ENCODE measurements at places on chromosomes 12 and 14.

DNA sequence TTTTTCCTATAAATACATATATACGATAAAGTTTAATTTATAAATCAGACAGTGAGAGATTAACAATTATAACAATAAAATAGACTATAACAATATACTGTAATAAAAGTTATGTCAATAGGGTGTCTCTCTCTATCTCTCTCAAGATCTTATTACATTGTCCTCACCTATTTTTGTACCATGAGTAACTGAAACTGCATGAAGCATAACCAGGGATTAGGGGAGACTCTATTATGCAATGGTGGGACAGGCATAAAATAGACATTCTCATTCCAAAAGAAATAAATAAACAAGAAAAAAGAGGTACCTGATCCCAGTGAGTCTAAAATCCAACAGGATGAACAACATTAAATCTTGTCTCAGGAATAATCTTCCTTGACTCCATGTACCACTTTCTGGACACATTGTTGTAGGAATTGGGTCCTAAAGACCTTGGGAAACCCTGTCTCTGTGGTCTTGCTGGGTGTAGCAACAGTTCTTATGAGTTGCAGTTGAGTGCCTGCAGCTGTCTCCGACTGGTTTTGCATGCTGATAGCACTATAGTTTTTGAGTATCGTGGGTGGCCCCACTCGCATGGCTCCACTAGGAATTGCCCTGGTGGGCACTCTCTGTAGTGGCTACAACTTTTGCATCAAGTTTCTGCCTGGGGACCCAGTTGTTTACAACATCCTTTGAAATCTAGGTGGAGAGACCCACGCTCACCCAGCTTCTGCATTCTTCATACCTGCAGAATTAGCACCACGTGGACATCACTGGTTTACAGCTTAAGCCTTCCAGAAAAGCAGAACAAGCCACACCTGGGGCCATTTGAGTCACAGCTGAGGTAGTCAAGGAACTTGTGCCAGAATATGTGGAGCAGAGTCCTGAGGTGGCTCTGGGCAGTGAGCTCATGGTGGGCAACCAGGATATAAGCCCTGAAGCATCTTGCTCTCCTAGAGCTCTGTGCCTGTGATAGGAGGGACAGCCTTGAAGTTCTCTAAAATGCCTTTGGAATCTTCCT is 204.7 kb downstream of the KITLG start:
- no peak for DNase-seq

GRCh38 chr12:121781484-121781997 is 11.9 kb downstream of the RHOF start:
- no peak for DNase-seq

GRCh38 chr12:50482571-50482970 is 22.2 kb upstream of the DIP2B start:
- DNase-seq = no peak

DNA sequence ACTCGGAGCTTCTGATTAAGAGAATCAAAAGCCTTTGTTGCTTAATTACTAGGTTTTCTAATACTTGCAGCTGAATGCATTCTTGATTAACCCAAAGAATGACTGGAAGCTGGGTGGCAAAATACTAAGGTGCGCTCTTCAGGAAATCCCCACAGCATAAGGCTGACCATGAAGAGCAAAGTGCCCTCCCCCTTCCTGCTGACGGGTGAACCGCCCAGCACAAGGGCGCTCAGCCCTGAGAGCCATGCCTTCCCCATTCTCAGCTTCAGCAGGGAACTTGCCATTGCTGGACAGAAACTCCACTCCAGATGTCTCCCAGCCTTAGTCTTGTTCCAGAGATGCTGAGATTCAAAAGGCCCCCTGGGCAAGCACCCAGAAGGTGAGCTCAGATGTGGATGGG is 27.2 kb upstream of the FBRSL1 start:
- DNase-seq = no peak

GRCh38 chr12:48903982-48904411 is 21.3 kb downstream of the FKBP11 start:
- peak; percentile 52 for DNase-seq

GRCh38 chr14:73714656-73715081 is 485 bp upstream of the PNMA1 start:
- peak; percentile 64 for DNase-seq

- DNase-seq = no peak
Measured at GRCh38 chr12:81896771-81897170, 137.6 kb upstream of the PPFIA2 start.

DNA sequence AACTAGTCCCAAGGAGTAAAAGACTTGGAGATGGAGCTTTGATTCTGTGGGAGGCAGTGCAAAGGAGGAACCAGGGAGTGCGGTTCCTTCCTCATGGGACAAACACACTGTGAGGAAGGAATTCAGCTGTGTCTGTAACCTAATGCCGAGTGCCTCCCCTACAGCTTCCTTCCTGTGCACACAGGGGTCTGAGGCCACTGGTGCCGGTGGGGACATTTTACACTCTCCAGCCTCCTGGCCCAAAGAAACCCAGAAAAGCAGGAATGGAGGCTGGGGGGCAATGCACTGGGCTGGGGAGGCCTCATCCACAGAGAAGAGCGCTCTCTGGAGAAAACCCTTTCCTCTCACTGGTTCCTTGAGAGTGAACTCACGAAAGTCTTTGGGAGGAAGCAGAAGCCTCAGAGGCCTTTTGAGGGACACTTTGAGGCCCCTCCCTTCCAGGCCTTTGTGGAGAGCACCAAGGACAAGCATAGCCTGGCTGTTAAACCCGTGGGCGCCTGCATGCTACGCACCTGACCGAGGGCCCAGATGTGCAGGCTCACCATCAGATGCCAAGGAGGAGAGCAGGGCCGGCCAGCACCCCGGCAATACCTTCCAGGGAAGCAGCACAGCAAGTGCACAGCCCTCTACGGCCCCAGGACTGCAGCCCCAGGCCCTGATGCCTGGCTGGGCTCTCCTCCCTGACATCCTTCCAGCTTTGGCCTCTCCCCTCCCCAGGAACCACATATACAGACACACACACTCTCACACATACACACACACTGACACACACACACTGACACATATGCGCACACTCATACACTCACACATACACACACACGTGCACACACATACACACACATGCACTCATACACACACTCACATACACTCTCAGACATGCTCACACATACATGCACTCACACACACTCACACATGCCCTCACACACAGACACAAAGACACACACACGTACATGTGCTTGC is 52.0 kb downstream of the NFKBIA start:
- no peak for DNase-seq

GRCh38 chr12:113439606-113440030 is 17.4 kb downstream of the SDSL start:
- peak; percentile 10 for DNase-seq

GRCh38 chr14:42869681-42870080 is 1263.0 kb downstream of the LRFN5 start:
- DNase-seq = no peak

DNA sequence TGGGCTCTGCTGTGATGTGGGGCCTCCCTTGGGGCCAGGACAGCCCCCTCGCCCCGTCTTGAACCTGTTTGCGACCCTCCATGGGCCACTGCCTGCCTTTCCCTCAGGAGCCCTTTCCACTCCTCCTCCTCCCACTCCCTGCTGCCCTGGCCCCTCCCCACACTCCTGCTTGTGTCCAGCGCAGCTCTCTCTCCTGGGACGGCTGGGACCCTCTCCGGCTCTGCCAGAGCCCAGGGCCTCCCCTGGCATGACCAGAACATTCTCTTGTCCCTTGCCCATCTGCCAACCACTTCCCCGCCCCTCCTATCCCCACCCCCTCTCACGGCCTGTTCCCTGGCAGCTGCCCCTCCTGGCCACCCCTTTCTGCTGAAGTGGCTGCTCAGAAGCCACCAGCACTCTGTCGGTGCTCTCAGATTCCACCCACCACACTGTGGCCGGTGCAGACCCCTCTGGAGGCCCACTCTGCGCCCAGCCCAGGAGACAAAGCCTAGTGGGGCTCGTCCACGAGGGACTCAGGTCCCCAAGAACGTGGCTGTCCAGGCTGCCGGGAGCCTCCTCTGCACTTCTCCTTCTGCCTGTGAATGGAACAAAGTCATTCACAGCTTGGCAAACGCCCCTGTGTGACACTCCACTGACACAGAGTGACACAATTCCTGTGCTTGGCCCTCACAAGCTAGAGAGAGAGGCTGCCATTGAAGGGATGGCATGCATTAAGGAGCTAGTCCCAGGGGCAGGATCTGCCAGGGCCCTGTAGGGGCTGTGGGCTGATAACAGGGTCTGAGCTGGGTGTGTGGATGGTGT is 1.4 kb downstream of the ASPG start:
- DNase-seq = no peak

- DNase-seq = no peak
Measured at GRCh38 chr12:49646871-49647654, 23.7 kb downstream of the PRPF40B start.

GRCh38 chr12:62379026-62379722 is 87.5 kb upstream of the MON2 start:
- DNase-seq = no peak

- DNase-seq = peak; percentile 6
Measured at GRCh38 chr14:26286081-26286912, 311.5 kb downstream of the NOVA1 start.

DNA sequence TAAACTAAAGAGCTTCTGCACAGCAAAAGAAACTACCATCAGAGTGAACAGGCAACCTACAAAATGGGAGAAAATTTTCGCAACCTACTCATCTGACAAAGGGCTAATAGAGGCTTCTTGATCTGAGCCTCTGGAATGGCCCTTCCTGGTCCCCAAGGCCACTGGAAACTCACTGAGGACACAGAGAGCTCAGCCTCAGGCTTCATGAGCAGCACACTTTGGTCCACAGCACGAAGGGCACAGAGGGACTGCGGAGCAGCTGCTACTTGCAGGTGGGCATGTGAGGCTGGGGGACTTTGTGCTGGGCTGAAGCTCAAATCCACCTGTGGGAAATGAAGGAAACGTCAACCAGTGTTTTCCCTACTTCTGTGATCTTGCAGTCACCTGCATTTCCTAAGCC is 27.4 kb downstream of the PZP start:
- no peak for DNase-seq

- no peak for DNase-seq
Measured at GRCh38 chr12:12331896-12332295, 18.1 kb downstream of the MANSC1 start.

- DNase-seq = peak; percentile 46
Measured at GRCh38 chr14:105093038-105093430, 27.8 kb upstream of the GPR132 start.

DNA sequence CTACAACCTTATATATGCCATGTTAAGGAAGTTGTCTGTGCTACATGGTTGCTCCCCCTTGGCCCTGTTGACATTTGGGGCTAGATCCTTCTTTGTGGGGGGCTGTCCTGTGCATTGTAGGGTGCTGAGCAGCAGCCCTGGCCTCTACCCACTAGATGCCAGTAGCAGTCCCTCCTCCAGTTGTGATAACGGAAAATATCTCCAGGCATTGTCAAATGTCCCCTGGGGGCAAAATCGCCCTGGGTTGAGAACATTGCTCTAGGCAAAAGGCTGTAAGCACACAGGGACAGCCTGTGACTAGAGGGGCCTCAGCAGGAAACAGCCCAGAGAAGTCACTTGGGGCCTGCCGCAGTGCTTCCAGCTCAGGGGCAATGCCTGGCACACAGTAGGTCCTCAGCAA is 1100.3 kb downstream of the BCL11B start:
- no peak for DNase-seq

GRCh38 chr12:5571115-5571514 is 139.2 kb downstream of the NTF3 start:
- DNase-seq = no peak

DNA sequence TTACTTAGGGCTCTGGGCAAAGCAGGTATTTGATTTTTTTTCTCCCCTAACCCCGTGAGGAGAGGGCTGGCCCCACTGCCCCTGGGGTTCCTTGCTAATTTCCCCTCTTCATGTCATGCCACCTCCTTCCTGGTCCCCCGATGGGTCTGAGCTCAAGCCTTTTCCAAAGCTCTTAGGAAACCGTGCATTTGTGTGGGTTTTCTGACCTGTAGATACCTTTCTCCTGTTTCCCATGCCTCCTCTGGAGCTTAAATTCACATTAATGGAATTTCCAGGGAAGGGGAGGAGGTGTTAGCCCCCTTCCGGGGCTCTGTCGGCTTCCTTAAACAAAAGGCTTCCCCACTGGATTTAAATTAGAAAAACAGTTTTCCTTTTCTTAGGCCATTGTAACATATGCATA is 12.6 kb downstream of the SFSWAP start:
- DNase-seq = no peak

Data from NCI-H2081 (cell line).